ENCODE measurements at places on chromosomes 2 and 18.

GRCh38 chr2:202609381-202610145, 25.2 kb upstream of the FAM117B start:
- no peak for DNase-seq

GRCh38 chr2:144452989-144453336, 67.0 kb downstream of the ZEB2 start:
- DNase-seq, result no peak

DNA sequence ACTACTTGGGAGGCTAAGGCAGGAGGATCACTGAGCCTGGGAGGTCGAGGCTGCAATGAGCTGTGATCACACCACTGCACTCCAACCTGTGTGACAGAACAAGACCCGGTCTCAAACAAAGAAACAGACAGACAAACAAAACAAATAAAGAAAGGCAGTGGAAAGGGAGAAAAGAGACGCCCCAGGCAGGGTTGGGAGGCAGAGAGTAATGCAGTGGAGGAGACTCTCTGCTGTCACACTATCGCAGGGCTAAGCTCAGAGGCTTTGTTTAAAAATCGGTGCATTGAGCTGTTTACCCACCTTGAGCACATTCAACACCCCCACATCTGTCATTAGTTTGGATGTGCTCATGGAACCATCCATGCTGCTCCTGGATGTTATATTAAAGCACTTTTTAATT, 84.2 kb upstream of the RMP24 start:
- DNase-seq, result no peak

- no peak for DNase-seq
Observed at GRCh38 chr2:16933355-16933754, 267.7 kb upstream of the CYRIA start.

DNA sequence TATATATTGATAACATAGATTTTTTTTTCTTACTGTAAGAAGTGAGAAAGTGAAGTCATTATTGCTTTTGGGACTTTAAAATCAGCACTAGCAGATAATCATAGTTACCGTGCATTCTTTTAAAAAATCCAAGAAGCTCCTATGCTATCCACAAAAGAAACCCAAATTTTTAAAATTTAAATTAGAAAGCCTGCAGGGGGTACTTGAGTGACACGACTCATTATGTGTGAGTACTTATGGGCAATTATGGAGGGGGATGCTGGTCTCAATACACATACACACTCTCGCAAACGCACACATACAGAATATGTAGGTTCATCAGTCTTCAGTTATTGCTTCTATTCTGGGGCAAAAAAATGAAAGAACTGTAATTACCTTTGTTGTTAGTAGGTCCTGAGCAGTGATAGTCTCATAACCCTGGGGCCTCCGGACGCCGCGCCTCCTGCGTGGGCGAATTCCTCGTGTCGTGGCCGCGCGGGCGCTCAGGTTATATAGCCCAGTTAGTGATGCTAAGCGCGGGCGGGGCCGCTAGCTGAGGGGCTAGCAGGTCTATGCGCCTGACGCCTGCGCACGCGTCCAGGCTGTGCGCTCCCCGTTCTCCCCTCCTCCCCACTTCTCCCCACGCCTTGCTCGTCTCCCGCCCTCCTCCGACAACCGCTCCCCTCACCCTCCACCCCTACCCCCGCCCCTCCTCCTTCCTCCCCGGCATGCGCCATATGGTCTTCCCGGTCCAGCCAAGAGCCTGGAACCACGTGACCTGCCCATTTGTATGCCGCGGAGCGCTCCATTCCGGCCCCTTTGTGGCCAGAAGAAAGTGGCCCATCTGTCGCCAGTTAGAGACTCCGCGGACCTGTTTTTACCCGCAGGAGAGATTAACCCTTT, at the start of gene NEUROD1:
TSS of gene NEUROD1 (minus strand) at position 463 of the 882 bp plus-strand sequence. CDS start 1,657 bp downstream, outside the sequence.
- DNase-seq, result no peak

GRCh38 chr2:240898108-240898730, 2.3 kb upstream of the MAB21L4 start:
- DNase-seq, result no peak

- no peak for DNase-seq
Observed at GRCh38 chr2:217832115-217832514, 170.7 kb downstream of the TNS1 start.

Measured in stimulated activated CD8-positive, alpha-beta memory T cell treated with anti-CD3 and anti-CD28 coated beads, Interleukin-7, amount 100 ng/mL, for 1 hour (primary cell).